ENCODE measurements at places on chromosomes 4 and X.
A peak's percentile ranks its signal among the peaks of the same experiment; 100 is the strongest.

DNA sequence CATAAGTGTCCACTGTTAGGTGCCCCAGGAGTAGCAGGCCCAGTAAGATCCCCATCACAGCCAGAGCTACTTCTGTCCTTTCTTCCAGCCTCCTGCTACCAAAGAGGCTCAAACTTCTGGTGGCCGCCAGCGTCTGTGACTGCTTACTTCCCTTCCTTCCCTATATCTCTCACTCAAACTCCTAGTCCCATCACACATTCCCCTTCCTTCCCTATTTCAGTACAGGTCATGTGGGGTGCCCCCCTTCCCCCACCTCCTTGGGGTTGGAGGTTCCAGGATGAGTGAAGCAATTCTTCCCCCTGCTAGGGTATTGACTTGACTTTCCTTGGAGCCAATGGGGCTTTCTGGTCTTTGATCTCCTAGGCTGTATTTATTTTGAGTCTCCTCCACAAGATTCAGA, at the start of gene VSIG4:
VSIG4 (minus strand) TSS at position 137 of the 400 bp plus-strand sequence; CDS start at position 55, 82 bp downstream.
- no peak for DNase-seq

GRCh38 chrX:132085786-132086185, 42.0 kb downstream of the FRMD7 start:
- DNase-seq, result peak; percentile 62

GRCh38 chr4:16573739-16574138, 324.7 kb downstream of the LDB2 start:
- no peak for DNase-seq

DNA sequence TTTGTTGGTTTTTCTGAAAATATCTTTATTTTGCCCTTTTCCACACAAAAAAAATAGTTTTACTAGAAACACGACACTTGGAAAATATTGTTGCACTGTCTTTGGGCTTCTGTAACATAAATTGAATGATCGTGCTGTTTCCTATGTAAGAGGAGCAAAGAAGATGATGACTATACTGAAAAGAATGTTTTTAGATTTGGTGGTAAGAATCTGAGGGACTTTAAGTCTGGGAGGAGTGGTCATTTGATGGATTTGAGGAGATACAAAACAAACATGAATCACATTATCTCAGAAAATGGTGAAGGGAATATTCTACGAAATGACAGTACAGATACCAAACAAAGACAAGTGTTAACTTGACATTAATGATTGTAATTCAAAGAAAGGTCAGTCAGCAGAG, 328.8 kb downstream of the ADAM29 start:
- DNase-seq, result no peak

DNA sequence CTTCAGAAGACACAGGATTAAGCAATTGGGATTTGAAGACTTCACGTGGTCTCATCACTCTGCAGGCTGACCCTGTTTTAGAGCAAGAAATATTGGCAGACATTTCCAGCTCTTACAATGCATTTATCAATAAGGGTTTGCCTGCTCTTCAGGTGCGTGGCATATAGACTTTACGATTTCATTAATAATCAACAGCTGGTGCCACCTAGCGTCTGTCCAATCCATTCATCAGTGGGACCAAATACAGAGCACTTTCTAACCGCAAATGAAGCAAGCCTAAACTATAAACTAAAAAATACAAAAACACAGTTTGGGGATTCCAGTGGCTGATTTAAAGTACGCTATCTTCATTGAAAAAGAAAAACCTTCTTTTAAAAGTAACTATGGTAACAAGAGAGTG, 125.4 kb upstream of the DMD start:
- DNase-seq, result no peak

GRCh38 chr4:115361781-115362180, 248.4 kb upstream of the NDST4 start:
- no peak for DNase-seq

DNA sequence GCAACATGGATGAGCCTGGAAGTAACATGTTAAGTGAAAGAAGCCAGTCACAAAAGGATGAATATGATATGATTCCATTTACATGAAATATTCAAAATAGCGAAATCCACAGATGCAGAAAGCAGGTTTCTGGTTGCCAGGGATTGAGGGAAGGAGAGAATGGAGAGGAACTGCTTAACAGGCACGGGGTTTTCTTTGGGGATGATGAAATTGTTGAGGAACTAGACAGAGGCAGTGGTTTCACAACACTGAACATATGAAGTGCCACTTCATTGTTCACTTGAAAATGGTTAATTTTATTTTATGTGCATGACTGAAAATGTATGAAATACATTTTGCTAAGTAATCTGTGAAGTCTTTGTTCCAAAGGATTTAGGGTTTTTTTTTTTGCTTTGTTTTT, 182.5 kb upstream of the TBL1X start:
- DNase-seq, result no peak

DNA sequence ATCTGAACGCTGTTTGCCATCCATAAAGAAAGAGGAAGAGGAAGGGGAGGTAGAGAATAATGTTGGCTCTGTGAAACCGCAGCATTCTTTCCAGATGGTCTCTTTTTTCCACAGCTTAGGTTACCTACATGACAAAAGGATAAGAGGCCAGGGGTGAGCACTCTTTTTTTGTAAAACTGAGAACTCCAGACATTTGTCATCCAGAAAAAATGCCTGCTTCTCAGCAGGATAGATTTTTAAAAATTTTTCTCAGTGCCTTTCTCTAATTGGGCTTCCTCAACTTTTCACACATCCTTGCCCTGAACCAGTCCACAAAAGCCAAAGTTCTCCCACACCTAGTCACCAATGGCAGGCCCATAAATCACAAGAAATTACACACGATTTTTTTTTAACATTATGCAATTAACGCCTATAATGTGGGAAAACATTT, 158.1 kb upstream of the TENM3 start:
- DNase-seq, result no peak

GRCh38 chr4:188372058-188372457, 232.8 kb downstream of the TRIML1 start:
- DNase-seq, result no peak

- no peak for DNase-seq
These were observed 50.8 kb downstream of the GRIA2 start for GRCh38 chr4:157271166-157271869.

Measured in hematopoietic multipotent progenitor cell (in vitro differentiated cells).